ENCODE measurements at places on chromosomes 2 and 18. TPM values are rescaled to one million over a fixed set of nuclear protein-coding genes. Genes with fewer than 3 reads are reported as not detected.

DNA sequence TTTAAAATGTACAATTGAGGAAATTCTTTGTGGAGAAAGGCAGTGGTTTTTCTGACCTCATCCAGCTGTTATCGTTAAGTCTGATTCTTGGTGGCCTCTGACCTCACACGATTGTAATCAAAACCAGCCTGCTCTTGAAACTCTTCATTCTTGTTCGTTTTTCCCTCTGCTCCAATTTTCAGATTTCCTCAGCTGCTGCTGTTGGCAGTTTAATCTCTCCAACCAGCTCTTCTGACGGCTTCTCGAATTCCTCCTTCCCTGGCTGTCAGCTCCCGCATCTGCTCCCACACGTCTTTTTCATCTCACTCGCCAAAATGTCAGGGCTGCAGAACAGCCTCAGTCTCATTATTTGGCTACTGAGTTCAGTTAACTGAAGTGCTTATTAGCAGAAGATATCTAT lies 136.1 kb downstream of the DCDC2C start:
- no peak for DNase-seq

DNA sequence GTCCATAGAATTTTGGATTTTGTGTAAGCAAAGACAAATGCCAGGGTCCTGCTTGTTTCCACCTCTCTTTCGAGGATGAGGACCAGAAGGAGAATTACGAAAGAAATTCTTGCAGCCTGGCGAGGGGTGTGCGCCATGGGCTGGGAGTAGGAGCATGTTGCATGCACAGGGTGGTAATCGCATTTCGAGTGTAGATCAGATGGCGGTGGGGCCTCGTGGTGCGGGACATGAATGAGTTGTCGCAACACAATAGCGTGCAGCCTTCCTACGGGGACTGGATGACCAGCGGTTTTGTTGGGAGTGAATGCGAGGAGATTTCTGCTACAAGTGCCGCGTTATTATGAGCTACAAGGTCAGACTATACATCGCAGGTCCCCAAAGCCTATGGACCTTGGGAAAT lies 4.2 kb upstream of the EN1 start:
- peak; percentile 60 for DNase-seq

- DNase-seq: no peak
Measured at GRCh38 chr18:6207116-6207515, 207.6 kb downstream of the L3MBTL4 start.

- DNase-seq: no peak
Measured at GRCh38 chr2:195445639-195446038, 211.4 kb upstream of the SLC39A10 start.

SAG gene
- total RNA-seq: 0.43 TPM

KCNF1 gene
- 3.7 TPM for total RNA-seq

DNA sequence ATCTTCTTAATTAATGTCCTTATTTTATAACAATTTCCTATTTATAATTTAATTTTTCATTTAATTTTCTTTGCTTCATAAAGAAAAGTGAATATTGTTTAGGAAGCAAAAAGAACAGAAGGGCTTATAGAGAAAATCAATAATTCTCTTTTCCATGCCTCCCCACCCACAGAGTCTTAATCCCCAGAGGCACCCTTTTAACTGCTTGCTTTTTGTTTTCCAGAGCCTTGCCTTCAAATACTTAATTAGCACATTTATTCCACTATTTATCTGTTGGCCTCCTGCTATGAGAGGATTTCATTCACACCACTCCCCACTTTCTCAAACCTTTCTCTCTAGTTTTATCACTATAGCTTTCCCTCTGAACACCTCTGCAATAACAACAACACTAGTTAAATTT lies 373.6 kb downstream of the MBD2 start:
- DNase-seq: no peak

KATNAL2 gene
- 1.9 TPM for total RNA-seq

DNA sequence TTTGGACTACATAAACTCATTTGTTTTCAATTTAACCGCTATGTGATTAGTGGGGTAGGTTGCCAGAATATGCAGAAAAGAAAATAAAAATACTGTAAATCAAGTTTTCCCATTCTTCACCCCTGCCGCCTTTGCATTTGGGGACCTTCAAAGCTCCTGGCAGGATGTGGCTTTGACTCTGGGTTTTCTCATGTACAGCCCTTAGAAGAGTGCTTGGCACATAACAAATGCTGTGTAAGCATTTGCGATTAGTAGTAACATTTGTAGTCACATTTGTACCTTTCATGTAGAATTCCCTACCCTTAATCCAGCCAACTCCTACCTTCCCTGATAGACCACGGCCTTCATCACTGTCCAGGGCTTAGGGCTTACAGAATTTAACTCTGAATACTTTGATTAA lies 262.6 kb downstream of the MREG start:
- no peak for DNase-seq

MYO7B gene
- total RNA-seq: 5.0 TPM

EFEMP1 gene
- total RNA-seq: 92.5 TPM

GRCh38 chr2:63058921-63059792 lies 8.5 kb downstream of the OTX1 start:
- DNase-seq: peak; percentile 74

PLA2R1 gene
- 3.6 TPM for total RNA-seq
